ENCODE measurements at places on chromosomes 1 and 21.

DNA sequence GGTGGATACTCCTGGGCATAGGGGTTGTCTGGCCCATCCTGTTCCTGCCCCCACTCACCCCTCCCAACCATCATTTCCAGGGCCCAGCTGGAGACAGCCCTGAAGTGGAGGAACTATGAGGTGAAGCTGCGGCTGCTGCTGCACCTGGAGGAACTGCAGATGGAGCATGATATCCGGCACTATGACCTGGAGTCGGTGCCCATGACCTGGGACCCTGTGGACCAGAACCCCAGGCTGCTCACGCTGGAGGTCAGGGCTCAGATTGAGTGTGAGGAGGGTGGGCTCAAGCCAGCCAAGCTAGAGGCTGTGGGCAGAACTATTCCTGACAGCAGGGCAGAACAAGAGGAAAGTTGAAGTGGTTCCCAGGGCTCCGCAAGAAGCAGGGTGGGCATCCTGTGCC lies 14.2 kb downstream of the RHOC start:
- DNase-seq, result no peak

- DNase-seq, result no peak
Observed at GRCh38 chr1:182299728-182300616, 91.6 kb downstream of the GLUL start.

DNA sequence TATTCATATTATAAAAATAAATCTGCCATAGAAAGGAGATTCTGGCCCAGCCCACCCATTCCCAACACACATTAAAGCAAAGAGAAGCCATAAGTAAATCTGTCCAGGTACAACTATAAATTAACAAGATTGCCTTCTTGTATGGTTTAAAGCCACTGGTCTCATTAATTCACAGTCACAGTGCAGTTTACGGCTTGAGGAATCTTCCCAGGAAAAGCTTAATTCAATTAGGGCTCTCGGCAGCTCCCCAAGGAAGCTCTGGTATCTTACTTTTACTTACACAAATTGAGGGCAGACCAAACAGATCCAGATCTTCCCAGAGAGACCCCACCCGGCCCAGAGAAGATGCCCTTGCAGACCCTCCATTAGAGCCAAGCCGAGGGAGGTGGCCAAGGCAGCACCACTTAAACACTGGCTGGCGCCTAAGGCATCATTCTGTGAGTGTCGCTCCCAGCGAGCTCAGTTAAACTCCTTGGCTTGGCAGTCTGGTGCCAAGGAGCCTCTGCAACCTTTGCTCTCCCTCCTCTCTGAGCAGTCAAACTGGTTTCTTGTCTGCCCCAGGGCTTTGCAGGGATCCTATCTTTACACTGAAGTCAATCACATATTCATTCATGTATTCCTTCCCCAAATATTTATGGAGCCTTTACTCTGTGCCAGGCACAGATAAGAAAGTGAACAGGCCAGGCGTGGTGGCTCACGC lies 10.7 kb downstream of the SLC9A1 start:
- no peak for DNase-seq

GRCh38 chr1:201999625-202000238 lies 10.7 kb upstream of the ELF3 start:
- peak; percentile 39 for DNase-seq

DNA sequence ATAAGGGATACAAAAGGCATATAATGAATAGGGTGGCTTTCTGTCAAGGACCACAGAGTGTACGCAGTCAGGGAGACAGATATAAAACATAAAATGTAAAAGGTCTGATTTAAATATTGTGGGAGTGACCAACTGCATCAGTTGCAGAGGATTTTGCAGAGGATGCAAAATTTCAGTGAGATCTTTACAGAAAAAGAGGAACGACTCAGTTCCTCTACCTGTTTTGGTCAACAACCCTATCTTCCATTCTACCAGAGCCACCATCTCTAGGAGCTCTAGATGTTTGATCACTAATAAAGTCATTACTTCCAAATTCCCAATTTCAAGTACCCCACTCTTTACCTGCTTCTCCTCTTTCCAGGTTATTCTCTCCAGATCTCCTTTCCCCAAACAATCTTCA lies 16.5 kb downstream of the SOD1 start:
- DNase-seq, result no peak

DNA sequence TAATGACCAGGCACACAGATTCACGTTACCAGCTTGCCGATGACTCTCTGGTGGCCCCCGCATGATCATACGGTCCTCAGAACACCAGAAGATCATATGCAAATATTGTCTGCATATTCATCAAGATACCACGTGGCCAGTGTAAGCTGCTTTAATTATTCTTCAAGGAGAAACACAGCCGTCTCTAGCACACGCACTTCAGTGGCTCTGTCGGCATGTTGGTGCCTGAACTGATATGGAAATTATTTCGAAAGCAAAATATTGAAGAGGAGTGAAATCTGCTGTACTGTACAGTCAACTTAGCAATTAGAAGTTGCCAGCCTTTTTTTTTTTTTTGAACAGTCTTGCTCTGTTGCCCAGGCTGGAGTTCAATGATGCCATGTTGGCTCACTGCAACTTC lies 5.9 kb upstream of the KIF26B start:
- DNase-seq, result no peak

DNA sequence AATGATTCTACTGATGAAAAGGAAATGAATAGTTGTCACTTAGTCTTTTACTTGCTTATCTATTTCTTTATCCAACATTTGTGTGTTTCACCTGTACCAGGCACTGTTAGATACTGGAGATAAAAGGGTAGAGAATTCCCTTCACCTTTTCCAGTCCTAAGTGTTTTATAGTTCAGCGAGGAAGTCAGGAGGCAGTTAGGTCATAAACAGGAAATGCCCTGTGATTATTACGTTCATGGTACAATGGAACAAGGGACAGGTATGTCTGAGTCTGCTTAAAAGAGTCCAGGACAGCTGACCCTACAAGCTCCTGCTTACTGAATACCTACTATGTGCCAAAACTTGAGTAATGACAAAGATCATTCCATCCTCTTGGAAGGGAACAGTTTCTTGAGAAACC lies 77.8 kb downstream of the TNR start:
- DNase-seq, result no peak

Data from CD4-positive, alpha-beta T cell treated with Interleukin-12 subunit alpha and Interleukin-12 subunit beta, for 1 hour (primary cell).